B cell (primary cell): ENCODE measurements at places on chromosomes 13 and 19. TPM values are rescaled to one million over a fixed set of nuclear protein-coding genes. Genes with fewer than 3 reads are reported as not detected.

The KLHL1 gene
- polyA plus RNA-seq: not detected in 2 replicates

- no peak overlapping the region for H3K4me3 ChIP-seq
- H3K27ac ChIP-seq: no peak overlapping the region
- DNase-seq: no peak
- H3K36me3 ChIP-seq: no peaks in the 10 kb centered on the region
- H3K27me3 ChIP-seq: no peaks in the 10 kb centered on the region
- H3K4me1 ChIP-seq: peaks cover 26% of the 10 kb centered on the region
Observed at GRCh38 chr19:49514151-49514550, 1.7 kb downstream of the FCGRT start.

DNA sequence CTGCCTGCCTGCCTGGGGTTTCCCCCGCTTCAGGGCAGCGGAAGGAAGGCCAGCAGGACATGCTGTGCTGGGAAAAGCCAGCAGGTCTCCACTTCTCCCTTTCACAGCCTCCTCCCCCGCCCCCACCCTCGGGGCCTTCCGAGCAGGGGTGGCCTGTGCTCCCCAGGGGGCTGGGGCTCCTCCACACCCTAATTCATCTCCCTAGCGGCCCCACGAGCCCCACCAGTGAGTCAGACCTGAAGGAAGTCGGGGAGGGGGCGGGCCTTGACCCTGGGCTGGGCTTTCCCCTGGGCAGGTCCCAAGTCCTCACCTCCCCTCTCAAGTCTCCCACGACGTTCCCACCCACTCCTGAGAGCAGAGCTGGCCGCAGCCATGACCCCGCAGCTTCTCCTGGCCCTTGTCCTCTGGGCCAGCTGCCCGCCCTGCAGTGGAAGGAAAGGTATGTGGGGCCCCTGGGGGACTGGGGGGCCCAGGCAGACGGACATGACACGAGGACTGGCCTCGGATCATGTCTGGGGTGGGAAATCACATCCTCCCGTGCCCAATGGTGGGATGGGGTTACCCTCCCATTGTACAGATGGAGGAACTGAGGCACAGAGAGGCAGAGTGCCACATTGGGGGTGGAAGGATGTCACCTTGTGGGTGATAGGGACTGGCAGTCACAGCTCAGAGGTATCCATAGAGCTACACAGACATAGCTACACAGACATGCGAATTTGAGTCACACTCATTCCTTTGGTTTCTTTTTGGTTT is at the start of gene EBI3:
Gene EBI3 (plus strand): TSS at position 345 of the 753 bp plus-strand sequence. CDS start 28 bp downstream, at position 373.
- peaks cover 32% of the 10 kb centered on the region for H3K4me1 ChIP-seq
- no peak within 1 kb of the TSS for H3K4me3 ChIP-seq
- peak; percentile 84 for DNase-seq
- no peaks in the 10 kb centered on the region for H3K27me3 ChIP-seq
- peak within 1 kb of the TSS; percentile 59 for H3K27ac ChIP-seq

DNA sequence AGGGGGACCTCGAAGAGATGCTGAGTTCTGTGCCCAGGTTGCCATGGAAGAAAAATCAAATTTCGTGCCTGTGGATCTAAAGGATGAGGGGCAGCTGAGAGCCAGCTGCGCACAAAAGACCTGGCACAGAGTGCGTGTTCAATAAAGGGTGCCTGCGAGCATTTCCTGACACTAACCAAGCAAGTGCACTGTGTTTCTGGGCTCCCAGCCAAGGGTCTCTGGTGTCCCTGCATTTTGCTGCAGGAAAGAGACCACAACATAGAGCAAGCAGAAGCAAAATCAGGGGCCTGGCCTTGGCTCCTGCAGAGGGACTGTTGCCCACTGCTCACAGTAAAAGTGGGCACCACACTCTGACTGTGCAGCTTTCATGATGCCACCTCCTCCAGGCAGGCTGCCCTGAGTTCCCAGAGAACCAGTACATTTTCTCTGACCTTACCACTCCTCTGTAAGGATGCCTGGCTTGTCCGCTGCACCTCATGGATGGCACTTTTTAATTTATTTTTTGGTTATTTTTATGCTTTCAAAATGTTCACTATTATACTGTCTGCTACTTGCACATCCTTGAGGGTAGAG is 70.8 kb upstream of the GPR12 start:
- no peak overlapping the region for H3K27ac ChIP-seq
- no peaks in the 10 kb centered on the region for H3K36me3 ChIP-seq
- H3K4me3 ChIP-seq: no peak overlapping the region
- H3K27me3 ChIP-seq: no peaks in the 10 kb centered on the region
- H3K4me1 ChIP-seq: no peaks in the 10 kb centered on the region
- DNase-seq: no peak

DNA sequence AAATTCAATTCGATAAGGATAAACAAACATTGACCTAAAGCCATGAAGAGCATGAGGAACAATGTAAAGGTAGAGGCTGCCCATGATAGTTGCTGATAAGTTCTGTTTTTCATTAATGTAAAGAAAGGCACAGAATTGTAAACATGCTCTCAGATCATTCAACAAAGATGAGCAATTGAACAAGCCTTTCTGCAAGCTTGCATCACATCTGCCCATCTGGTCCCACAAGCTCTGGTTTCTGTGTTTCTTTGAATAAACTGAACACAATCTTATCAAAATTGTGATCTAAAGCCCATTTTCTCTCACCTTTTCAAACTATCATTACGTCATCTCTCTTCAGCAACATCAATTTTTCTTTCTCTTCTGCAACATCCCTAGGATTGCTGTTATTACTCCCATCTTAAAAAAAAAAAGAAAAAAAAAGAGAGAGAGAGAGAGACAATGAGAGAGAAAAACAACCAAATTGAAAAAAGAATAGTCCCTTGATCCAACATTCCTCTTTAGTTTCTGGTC is 487.2 kb upstream of the GPC6 start:
- no peak for DNase-seq
- no peaks in the 10 kb centered on the region for H3K4me1 ChIP-seq
- H3K4me3 ChIP-seq: no peak overlapping the region
- no peaks in the 10 kb centered on the region for H3K27me3 ChIP-seq
- H3K27ac ChIP-seq: no peak overlapping the region
- no peaks in the 10 kb centered on the region for H3K36me3 ChIP-seq
